HEK293T (cell line): ENCODE measurements at places on chromosomes 3 and 15.

DNA sequence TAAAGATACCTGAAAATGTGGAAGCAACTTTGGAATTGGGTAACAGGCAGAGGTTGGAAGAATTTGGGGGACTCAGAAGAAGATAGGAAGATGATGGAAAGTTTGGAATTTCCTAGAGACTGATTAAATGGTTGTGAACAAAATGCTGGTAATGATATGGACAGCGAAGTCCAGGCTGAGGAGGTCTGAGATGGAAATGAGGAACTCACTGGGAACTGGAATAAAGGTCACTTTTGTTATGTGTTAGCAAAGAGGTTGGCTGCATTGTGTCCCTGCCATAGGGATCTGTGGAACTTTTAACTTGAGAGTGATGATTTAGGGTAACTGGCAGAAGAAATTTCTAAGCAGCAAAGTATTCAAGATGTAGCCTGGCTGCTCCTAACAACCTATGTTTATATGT is 13.0 kb downstream of the MITF start:
- no peak for DNase-seq

GRCh38 chr15:32953533-32953910 is 235.7 kb downstream of the GREM1 start:
- no peak for DNase-seq

DNA sequence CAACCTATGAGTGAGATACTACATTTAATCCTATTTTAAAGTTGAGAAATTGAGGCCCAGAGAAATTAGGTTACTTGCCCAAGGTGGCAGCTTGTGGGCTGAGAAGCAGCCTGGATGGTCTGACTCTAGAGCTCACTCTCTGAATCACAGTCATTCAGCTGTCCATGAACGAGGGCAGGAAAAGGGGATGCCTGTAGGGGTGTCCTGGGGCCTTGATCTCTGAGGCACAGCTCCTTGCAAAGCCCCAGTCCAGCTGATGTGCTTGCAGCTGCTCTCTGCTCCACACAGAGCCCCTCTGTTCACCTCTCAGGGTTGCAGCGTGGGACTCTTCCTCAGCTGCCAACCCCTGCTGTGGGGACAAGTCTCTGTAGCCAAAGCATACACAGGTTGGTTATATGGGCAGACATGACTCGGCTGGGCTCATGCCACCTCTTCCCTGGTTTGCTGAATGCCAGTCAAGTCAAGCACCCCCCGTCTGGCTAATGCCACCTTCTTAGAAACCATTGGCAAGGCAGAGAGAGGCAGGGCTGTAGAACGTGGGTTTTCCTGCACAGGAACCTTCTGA is 56.8 kb downstream of the GASK1A start:
- DNase-seq: no peak

- no peak for DNase-seq
Measured at GRCh38 chr3:160381470-160381869, 17.6 kb downstream of the IFT80 start.

DNA sequence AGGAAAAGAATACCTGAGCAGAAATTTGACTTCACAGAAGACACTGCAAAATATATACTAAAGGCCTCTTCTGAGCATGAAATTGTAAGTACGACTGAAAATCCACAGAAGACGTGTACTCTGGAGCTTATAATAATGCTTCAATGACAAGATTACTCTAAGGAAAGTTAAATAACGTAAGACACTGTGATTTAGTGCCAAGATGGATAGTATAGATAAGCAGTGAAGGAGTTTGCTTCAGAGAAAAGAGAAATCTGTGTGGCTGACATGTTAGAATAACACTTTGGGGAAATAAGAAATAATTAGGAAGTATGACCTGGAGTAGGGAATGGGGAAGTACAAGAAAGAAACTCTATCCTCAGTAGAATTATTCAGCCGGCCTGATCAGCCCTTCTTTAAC is 28.9 kb downstream of the ALDH1A2 start:
- no peak for DNase-seq

DNA sequence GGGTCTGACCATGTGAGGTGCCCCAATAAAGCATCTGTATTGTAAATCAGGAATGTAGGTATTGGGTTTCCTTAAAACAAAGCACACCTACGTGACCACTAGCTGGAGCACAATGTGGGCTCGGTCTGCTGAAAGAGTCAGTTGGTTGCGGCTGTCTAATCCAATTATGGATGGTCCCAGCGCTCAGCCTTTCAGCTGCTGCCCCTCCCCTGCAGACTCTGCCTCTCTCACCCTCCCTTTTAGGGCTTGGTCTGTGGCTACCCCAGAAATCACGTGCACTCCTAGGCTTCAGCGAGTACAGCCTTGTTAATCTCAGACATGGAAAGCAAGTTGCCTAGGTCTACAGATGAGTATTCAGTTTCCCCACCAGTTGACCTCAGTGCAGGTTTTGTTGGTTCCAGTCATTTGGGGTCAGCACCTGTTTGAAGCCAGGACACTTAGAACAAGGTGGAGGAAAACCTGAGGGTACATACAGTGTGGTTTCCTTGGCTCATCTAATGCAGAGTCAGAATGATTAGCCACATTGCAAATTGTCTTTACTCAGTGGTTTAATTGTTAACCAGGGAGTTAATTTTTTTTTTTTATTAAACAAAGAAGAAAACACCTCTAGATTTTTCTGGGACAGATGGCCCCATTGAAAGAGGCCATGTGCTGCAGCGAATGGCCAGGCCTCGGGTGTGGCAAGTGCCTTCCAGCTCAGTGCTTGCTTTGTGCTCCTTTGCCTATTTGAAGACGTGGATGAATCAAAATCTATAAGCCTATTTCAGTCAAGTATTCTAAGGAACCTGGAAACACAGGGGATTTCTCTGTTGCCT is 137.7 kb downstream of the IGF1R start:
- DNase-seq: no peak

DNA sequence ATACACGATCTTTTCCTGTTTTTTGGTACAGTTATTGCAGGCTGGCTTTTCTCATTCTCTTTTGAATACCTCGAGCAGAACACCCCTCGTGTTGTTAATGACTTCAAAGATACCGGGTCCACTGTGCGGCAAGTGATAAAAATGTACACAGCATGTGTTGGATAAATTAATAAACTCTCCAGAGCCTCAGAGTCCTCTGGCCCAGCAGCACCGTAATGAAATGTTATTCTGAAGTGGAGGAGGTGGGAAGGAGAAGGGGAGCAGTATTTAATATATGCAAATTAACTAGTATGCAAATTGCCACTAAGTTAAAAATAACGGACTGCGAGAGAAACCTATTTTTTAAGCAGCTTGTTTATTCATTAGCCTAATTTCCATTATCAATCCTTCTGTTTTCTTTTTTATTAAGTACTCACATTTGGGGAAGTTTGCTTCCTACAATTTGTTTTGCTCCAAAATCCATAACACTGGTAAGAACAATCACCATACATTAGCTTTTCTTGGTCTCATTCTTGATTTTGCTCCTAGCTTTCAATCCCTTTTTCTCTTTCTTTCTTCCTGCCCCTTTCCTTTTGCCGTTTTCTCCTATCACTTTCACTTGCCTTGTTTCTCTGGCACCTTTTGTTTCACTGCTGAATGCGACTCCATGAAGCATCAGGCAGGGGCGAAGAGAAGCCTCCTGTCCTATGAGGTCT is 462.3 kb upstream of the PPP2R3A start:
- DNase-seq: no peak

DNA sequence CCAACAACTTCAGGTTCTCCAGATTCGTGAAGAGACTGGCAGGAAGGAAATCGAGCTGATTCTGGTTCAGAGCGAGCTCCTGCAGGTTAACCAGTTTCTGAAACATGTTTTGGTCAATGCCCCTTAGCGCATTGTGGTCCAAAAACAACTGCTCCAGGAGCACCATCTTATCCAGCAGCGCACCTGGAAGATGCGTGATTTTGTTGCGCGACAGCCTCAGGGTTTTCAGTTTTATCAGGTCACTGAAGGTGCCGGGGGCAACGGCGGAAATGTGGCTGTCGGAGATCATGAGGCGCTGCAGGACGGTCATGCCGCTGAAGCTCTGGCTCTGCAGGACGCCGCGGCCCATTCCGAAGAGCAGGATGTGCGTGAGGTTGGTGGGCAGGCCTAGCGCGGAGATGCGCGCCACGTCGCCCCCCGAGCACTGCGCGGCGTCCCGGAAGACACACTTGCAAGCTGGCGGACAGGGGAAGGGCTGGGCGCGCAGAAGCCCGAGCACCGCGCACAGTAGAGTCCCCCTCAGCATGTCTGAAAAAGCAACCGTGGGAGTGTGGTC is 1.2 kb downstream of the GP5 start:
- no peak for DNase-seq

DNA sequence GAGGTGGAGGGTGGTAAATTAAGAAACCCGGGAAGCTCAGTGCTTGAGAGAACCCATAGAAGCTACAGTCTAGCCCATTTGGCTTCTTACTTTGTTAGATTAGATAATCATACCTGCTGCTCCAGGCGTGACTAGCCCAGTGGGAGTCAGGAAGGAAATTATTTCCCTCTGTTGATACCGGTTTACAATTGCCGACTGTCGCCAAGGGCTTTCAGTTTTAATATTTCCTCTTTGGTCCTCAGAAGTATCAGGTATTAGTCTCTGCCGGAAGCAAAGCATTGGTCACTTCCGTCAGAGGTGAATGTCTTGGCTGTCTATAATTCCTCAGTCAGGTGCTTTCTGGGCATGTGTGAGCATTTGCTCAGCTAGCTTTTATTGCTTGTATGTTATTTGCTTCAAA is 75.2 kb downstream of the LPP start:
- DNase-seq: no peak

DNA sequence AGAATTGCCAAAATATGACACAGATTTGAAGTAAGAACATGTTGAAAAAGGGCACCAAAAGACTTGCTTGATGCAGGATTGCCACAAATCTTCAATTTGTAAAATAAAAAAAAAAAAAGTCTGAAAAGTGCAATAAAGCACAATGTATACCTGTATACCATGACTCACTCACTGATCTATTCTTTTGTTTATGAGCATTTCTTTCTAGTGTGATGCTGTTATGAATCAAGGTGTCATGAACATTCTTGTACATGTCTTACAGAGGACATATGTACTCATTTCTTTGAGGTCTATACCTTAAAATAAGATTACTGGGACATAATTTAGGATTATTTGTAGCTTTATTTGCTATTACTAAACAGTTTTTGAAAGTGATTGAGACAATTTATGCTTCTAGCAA is 464.9 kb upstream of the RBMS3 start:
- no peak for DNase-seq

DNA sequence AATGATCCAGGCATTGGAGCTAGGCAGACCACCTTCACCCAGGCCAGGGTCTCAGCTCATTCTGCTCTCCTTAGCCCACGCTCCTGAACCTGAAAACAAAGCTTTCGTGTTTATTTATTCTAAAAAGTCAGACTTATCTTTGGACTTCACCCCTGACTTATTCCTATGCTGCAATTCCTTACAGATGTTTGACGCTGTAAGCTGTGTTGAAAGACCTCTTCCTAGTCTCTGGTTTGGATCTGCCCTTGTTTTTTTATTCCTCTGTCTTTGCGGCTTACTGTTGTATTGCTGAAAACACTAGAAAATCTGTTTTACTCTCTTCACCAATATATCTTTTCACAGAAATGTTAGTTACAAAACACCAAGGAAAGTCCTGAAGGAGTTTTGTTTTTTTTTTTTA is 40.5 kb upstream of the LDHAL6B start:
- no peak for DNase-seq

DNA sequence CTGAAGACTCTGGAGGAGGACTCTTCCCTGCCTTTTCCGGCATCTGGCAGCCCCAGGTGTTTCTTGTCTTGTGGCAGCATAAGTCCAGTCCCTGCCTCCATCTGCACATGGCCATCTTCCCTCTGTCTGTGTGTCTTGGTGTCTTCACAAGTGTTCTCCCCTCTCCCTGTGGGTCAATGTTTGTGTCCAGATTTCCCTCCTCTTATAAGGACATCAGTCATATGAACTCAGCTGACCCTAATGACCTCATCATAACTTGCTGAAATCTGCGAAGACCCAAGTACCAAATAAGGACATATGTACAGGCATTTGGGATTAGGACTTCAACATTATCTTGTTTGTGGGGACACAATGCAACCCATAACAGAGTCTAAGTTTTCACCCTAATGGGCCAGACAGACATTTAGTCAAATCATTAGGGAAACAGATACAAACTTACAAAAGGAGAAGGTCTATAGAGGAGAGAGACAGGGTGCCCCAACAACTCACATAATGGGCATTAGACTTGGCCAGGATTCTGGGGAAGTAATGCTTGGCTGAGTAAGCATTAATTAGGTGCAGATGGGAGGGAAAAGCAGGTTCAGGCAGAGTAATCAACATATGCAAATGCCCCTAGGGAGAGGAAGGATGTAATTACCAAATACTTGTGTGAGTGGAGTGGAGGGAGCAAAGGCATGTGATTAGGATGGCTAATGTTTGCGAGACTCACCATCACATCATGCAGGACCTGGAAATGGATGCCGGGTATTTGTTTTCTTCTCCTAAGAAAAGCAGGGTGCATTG is 372.8 kb upstream of the TBL1XR1 start:
- DNase-seq: no peak

- DNase-seq: no peak
Measured at GRCh38 chr15:82143390-82144385, 97.9 kb upstream of the MEX3B start.

- DNase-seq: no peak
Measured at GRCh38 chr3:42510325-42510724, 7.9 kb downstream of the VIPR1 start.

DNA sequence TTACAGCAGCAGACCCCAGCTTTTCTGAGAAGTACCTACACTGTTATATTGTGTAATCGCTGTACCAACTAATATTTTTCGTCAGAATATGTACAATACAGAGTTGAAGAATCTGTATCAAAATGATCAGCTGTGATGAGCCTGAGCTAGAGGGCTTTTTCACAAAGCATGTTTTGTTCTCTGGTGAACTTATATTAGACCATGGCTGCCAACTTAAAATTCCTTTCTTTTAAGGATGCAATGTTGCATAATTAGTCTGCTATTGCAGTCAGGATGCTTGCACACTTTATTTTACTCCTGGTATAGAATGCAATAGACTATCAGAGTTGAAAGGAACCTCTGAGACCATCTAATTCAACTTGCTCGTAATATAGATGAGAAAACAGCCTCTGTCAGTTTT is 127.8 kb downstream of the RBMS3 start:
- DNase-seq: no peak

DNA sequence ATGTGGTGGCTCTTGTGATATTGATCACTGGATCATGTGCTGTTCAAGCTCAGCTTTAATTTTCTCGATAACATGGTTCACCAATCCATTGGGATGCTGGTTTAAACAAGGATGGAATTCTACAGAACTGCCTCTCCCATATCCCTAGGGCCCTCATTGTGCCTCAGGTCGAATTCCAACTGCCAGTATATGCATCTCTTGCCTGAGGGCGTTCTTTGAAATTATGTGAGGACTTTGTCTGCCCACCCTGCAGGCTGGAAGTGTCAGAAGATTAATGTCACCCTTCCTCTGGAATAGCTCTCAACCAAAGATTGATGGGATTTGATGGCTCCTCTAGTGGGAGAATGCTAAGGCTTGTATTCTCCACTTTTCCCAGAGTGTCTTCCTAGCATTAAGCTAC is 175.6 kb upstream of the GALNT15 start:
- no peak for DNase-seq

GRCh38 chr3:51686512-51687215 is 15.6 kb downstream of the TEX264 start:
- no peak for DNase-seq
